Activated T-cell treated with anti-CD3 and anti-CD28 coated beads, Interleukin-2, amount 50 U/mL, for 72 hours (primary cell): ENCODE measurements at places on chromosomes 11 and 22.

- peak; percentile 53 for DNase-seq
- H3K4me3 ChIP-seq: peak overlapping the region; percentile 90
- H3K4me1 ChIP-seq: peaks cover 44% of the 10 kb centered on the region
- no peaks in the 10 kb centered on the region for H3K27me3 ChIP-seq
- peaks cover 2% of the 10 kb centered on the region for H3K36me3 ChIP-seq
Measured at GRCh38 chr22:46070803-46071450, 79.4 kb upstream of the PPARA start.

GRCh38 chr11:82315093-82315492 lies 418.6 kb downstream of the FAM181B start:
- H3K4me3 ChIP-seq: no peak overlapping the region
- no peaks in the 10 kb centered on the region for H3K36me3 ChIP-seq
- no peak overlapping the region for H3K27ac ChIP-seq
- DNase-seq: peak; percentile 2

- H3K4me1 ChIP-seq: no peaks in the 10 kb centered on the region
- DNase-seq: no peak
- H3K4me3 ChIP-seq: no peak overlapping the region
- no peaks in the 10 kb centered on the region for H3K36me3 ChIP-seq
Measured at GRCh38 chr11:78841456-78842060, 266.9 kb upstream of the NARS2 start.

GRCh38 chr11:8237453-8237852 lies 26.2 kb downstream of the LMO1 start:
- peaks cover 7% of the 10 kb centered on the region for H3K27me3 ChIP-seq
- DNase-seq: no peak
- no peak overlapping the region for H3K4me3 ChIP-seq
- no peaks in the 10 kb centered on the region for H3K36me3 ChIP-seq
- no peak overlapping the region for H3K27ac ChIP-seq
- no peaks in the 10 kb centered on the region for H3K4me1 ChIP-seq

DNA sequence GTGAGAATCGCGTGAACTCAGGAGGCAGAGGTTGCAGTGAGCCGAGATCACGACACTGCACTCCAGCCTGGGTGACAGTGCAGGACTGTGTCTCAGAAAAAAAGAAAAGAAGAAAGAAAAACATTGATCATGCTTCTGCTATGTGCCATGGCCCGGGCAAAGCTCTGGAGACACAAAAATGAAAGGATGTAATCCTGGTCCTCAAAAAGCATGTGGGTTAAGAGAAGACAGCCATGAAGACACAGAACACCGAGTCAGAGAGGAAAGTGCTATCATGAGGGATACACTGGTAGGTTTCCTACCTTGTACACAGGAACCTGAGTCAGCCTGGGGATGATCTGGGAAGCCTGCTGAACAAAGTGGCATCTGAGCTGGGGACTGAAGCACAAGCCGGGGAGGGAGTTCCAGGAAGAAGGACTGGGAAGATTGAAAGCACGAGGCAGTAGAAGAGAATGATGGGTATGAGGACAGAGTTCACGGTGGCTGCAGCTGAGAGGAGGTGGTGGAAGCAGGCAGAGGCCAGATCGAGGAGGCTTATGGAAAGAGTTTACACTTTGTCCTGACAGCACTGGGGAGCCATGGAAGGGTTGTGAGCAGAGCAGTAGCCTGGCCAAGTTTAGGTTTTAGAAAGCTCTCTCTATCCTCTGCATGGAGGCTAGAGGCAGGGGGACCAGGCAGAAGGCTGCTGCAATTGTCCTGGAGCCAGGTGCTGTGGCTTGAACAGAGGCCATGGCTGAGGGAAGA lies 9.9 kb upstream of the MAFF start:
- no peaks in the 10 kb centered on the region for H3K36me3 ChIP-seq
- H3K4me1 ChIP-seq: peaks cover 8% of the 10 kb centered on the region
- H3K27me3 ChIP-seq: peaks cover 12% of the 10 kb centered on the region

- H3K4me3 ChIP-seq: no peak overlapping the region
- H3K27ac ChIP-seq: no peak overlapping the region
- H3K36me3 ChIP-seq: no peaks in the 10 kb centered on the region
- peaks cover 47% of the 10 kb centered on the region for H3K27me3 ChIP-seq
- peak; percentile 49 for DNase-seq
Measured at GRCh38 chr11:86740628-86741483, 59.5 kb upstream of the PRSS23 start.

- no peak for DNase-seq
- H3K4me3 ChIP-seq: no peak overlapping the region
- no peaks in the 10 kb centered on the region for H3K4me1 ChIP-seq
Measured at GRCh38 chr22:48845356-48845936, 982.2 kb downstream of the BRD1 start.

DNA sequence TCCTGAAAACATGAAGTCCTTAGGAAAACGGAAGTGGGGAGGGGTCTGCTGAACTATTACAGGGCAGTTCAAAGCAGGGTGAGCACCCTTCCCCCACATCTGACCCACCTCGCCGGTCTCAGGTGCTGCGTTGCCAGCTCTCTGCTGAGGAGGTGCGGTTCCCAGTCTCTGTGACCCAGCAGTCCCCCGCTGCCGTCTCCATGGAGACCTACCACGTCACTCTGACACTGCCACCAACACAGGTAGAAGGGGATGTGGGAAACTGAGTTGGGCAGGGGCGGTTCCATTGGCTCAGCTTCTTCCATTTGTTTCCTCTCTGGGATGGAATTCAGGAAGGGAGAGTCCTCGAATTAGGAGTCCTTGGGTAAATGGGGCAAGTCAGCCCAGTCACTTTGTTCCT lies 3.3 kb downstream of the C2CD2L start:
- peaks cover 22% of the 10 kb centered on the region for H3K36me3 ChIP-seq
- no peaks in the 10 kb centered on the region for H3K27me3 ChIP-seq
- DNase-seq: no peak
- no peak overlapping the region for H3K4me3 ChIP-seq
- H3K27ac ChIP-seq: peak overlapping the region; percentile 16
- peaks cover 52% of the 10 kb centered on the region for H3K4me1 ChIP-seq

GRCh38 chr11:61947486-61948210 lies 2.5 kb upstream of the BEST1 start:
- H3K4me1 ChIP-seq: peaks cover 21% of the 10 kb centered on the region
- peaks cover 13% of the 10 kb centered on the region for H3K27me3 ChIP-seq
- no peak overlapping the region for H3K4me3 ChIP-seq
- H3K27ac ChIP-seq: no peak overlapping the region

GRCh38 chr11:104946907-104947306 lies 21.5 kb downstream of the CASP4 start:
- H3K27me3 ChIP-seq: no peaks in the 10 kb centered on the region
- DNase-seq: peak; percentile 21
- H3K27ac ChIP-seq: peak overlapping the region; percentile 66
- H3K36me3 ChIP-seq: peaks cover 35% of the 10 kb centered on the region

- no peak for DNase-seq
- no peak overlapping the region for H3K27ac ChIP-seq
- H3K27me3 ChIP-seq: peaks cover 24% of the 10 kb centered on the region
- H3K36me3 ChIP-seq: peaks cover 8% of the 10 kb centered on the region
- H3K4me3 ChIP-seq: no peak overlapping the region
Measured at GRCh38 chr11:75055511-75055910, 41.2 kb downstream of the OR2AT4 start.

DNA sequence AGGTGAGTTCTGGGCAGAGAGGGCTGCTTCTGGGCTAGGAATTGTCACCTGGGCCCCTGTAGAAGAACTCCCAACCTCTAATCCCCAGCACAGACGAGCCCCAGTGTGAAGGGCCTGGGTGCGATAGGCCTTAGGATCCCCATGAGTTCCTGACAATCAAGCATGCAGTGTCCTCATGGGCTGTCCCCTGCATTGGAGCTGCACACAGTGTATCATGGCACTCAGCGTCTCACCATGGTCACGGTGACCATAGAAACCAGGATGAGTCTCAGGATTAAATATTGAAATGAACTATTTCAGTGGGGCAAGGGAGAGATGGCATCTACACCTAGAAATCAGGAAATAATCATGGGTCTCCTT lies 292 bp downstream of the SCGB2A1 start:
- no peak overlapping the region for H3K27ac ChIP-seq
- no peaks in the 10 kb centered on the region for H3K36me3 ChIP-seq
- H3K4me1 ChIP-seq: no peaks in the 10 kb centered on the region
- DNase-seq: no peak

DNA sequence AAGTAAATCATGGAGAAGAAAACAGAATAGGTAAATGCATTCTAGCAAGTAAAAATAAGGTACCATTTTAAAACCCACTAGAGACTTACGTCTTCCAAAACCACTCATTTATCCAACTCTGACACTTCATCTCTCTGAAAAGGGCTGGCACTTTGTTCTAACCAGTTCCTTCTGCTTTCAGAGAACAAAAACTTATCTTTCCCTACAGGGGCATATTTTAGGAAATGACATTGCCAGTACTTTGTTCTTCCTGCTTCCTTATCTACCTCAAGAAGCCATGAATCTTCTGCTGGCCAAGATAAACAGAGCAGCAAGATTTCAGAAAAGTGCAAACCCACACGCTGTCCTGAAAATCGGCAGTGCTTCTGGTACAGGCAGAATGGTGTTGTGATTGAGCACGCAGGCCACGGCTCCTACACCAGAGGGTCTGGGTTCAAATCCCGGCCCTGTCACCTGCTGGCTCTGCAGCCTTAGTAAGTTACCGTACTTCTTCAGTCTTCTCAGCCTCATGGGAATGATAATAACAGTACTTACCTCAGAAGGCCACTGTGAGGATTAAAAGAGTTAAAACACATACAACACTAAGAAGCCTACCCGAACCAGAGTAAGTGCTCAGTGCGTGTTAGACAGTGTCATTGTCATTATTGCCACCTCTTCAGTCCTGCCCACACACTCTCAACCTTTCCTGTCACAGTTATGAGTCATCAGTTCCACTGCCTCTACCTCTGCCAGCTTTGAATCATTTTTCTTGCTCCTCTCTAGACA lies 11.0 kb downstream of the MPZL3 start:
- H3K36me3 ChIP-seq: peaks cover 20% of the 10 kb centered on the region
- peak overlapping the region; percentile 81 for H3K4me3 ChIP-seq
- H3K4me1 ChIP-seq: peaks cover 98% of the 10 kb centered on the region
- peak; percentile 83 for DNase-seq
- peak overlapping the region; percentile 88 for H3K27ac ChIP-seq
- no peaks in the 10 kb centered on the region for H3K27me3 ChIP-seq

DNA sequence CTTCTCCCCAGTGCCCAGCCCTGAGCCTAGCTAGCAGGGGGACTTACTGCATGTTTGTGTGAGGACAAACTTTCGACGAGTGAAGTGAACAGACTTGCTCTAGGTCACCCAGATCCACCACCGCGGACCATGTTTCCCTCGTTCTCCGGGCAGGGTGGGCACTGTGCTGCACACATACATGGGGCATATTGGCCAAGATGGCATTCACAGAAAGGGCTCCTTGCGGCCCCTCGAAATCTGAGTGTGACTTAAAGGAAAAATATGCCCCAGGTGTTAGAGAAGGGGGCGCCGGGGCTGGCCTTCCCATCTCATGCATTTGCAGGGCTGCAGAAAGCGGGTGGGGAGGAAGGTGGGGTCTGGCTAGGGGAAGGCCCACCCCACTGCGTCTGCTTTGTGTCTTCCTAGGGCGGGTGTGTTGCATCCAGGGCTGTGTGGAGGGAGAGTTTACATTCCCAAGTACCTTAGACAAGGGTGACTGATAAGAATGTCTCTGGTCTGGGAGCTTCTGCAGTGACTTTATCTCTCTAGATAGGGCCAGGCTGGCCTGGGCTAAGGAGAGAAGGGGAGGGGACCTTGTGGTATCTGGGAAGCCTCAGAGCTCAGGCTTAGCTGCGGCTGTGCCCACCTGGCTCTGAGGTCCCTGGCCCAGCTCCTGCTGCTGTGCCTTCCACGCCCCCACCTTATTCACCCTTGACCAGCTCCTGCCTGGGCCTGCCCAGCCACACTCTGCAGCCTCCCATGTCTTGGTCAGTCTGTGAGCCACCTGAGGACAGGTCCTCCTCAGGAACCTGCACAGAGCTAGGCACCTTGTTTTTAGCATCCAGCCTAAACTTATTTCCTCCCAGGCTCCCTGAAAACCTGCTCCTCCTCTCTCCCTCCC lies 45.8 kb downstream of the LRRC32 start:
- H3K4me1 ChIP-seq: peaks cover 34% of the 10 kb centered on the region
- no peak overlapping the region for H3K4me3 ChIP-seq
- H3K36me3 ChIP-seq: peaks cover 15% of the 10 kb centered on the region
- no peak overlapping the region for H3K27ac ChIP-seq

DNA sequence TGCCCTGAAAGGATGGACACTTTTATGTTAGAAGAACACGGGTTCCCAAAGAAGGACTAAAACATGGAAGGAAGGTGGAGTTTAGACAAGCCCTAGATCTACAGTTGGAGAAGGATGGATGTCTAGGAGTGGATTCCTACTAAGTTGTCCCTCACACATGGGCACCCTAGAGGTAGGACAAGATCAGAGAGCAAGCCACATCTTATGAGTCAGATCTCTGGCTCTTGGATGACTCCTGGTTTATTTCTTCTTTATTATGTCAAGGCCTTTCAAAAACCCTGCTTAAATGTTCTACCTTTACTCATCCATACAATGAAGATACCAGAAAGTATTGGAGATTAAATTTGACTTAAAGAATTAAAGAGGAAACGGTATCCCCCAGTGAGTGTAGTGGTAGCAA lies 34.4 kb downstream of the PRCP start:
- H3K36me3 ChIP-seq: no peaks in the 10 kb centered on the region
- H3K27me3 ChIP-seq: no peaks in the 10 kb centered on the region
- H3K27ac ChIP-seq: no peak overlapping the region
- H3K4me1 ChIP-seq: peaks cover 16% of the 10 kb centered on the region
- no peak for DNase-seq

- no peak for DNase-seq
- no peaks in the 10 kb centered on the region for H3K36me3 ChIP-seq
- H3K4me3 ChIP-seq: no peak overlapping the region
- H3K27me3 ChIP-seq: no peaks in the 10 kb centered on the region
Measured at GRCh38 chr22:27573280-27574001, 228.1 kb downstream of the MN1 start.

DNA sequence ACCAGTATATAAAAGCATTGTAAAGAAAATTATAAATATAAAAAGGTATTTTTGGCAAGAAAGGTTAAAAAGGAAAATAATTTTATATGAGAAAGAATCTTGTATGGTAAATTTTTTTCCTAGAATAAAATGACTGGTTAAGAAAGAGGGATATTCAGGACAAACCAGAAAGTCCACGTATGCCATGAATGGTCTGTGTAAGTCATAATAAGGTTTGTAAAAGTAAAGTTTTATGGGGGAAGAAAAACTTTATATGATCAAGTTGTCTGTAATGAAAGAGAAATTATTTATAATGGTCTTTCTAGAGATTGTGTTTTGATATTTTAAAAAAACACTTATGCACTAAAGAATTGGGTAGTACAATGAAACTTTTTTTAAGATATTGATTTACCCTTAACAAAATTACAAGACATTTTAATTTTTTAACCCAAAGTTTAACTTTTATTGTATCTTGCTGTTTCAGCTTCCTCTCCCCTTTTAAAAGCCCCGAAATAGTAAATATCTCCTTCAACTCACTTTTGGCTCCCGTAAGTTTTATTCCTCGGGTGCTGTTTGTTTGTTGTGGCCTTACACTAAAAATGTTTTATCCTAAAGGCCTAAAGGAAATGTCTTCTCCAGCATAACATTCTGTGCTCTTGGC lies 47.7 kb downstream of the AMOTL1 start:
- H3K27ac ChIP-seq: no peak overlapping the region
- H3K36me3 ChIP-seq: no peaks in the 10 kb centered on the region
- H3K27me3 ChIP-seq: no peaks in the 10 kb centered on the region

- peak overlapping the region; percentile 81 for H3K27ac ChIP-seq
- DNase-seq: no peak
- H3K4me3 ChIP-seq: peak overlapping the region; percentile 82
- peaks cover 63% of the 10 kb centered on the region for H3K4me1 ChIP-seq
- no peaks in the 10 kb centered on the region for H3K27me3 ChIP-seq
Measured at GRCh38 chr22:20859615-20860014, 808 bp downstream of the SNAP29 start.

GRCh38 chr11:76637491-76638269 lies 32.9 kb downstream of the LRRC32 start:
- no peaks in the 10 kb centered on the region for H3K36me3 ChIP-seq
- H3K27ac ChIP-seq: no peak overlapping the region
- peaks cover 61% of the 10 kb centered on the region for H3K27me3 ChIP-seq
